Hippocampal formation (tissue), 2 donors: ENCODE measurements at places on chromosomes 2 and 18.
A peak's percentile ranks its signal among the peaks of the same experiment; 100 is the strongest.

DNA sequence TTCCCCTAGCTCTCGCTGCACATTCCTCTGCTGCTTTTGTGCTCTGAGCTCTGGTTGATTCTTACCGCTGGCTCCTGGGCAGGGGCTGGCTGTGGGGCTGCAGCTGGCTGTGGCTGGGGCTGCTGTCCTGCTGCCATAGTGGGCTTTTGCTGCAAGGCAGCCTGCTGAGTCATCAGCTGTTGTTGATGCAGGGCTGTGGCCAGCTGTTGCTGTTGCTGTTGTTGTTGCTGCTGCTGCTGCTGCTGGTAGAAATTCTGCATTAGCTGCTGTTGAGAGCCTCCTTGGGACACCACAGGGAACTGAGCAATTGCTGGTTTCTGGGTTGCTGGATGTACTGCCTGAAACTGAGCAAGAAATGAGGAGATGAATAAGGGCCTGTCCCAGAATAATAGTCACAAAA, 77.2 kb upstream of the NFU1 start:
- DNase-seq = peak; percentile 18

- peak; percentile 52 for DNase-seq
Observed at GRCh38 chr2:96950381-96951124, 35.8 kb downstream of the FAM178B start.

GRCh38 chr2:217510771-217511291, 492.0 kb downstream of the TNS1 start:
- peak; percentile 45 for DNase-seq

DNA sequence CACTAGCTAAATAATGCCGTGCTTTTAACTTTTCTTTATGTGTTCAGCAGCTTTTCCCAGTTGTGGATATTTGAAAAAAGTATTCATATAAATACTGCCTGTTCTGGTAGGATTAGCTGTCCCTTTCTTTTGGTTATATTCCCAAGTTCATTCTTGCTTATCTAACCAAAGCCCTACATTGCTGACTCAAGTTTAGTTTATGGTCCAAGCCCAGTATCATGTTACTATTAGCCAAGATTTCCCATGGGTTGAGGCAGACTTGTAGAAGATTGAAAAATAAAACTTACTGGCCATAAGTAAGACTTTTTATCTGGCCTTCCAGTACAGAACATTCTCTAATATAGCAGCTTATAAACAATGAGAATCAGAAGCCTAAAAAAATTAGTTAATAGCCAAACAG, 49.7 kb upstream of the NFE2L2 start:
- no peak for DNase-seq

DNA sequence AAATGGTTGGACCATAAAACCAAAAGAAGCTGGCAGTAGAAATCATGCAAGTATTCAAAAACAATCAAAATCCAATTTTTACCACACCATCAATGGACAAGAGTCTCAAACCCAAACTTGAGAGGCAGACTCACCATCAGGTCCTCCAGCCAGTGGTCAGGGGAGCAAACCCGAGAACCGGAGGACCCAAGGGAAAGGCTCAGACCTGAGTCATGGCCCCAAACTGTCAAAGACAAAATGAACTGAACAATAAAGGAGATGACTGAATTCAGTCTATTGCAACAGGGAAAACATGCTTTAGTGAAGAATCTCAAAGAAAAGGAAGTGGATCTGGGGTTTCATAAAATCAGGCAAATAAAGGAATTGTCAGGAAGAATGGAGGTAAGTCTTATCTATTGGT, 150.7 kb upstream of the MGAT5 start:
- DNase-seq = no peak

DNA sequence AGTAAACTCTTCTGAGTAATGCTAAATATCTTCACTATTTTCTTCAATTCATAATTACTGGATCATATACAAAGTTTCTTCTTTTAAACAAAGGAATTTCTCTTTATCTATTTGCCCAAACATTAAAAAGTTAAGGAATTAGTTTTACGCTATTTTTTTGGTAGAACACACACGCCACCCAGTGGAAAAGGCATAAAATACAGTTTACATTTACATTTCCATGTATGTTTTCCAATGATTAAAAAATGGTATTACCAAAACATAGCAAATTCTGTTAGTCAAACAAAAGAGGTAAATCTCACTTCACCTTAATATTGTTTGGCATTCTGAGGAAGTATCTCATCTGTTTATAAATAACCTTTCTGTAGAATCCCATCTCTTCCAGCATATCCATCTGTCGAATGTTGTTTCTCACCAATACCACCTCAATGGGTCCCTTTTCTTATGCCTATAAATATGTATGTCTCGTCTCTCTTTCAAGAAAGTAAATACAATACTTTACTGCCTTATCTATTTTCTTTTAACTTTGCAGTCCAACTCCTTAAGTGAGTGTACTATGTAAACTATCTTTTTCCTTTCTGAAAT, 7.2 kb downstream of the BOLL start:
- peak; percentile 26 for DNase-seq

DNA sequence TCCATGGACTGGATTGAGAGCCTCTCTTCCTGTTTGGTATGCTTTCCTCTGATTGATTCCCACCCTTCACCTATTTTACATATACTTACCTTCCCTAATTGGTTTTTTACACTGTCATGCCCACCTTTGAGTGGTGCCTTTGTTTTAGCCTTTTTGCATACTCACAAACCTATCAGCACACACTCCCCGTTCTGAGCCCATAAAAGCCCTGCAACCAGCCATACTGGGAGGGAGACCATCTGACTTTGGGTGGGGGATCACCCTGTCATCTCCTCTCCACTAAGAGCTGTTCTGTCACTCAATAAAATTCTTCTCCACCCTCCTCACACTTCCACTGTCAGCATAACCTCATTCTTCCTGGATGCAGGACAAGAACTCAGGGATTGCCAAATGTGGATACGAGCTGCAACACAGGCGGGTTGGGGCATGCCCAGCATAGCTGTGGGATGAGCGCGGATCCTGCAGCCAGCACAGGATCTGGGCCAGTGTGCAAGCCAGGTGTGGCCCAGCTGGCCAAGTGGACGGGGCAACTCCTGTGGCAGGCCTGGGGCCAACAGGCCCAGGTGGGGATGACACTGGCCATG, 9.4 kb upstream of the MOB1A start:
- DNase-seq = no peak
